ENCODE measurements at places on chromosomes 7 and 10.

- no peak for DNase-seq
Measured at GRCh38 chr10:120423431-120424197, 33.4 kb upstream of the PLPP4 start.

- DNase-seq = no peak
Measured at GRCh38 chr7:103499976-103500375, 54.0 kb upstream of the SLC26A5 start.

DNA sequence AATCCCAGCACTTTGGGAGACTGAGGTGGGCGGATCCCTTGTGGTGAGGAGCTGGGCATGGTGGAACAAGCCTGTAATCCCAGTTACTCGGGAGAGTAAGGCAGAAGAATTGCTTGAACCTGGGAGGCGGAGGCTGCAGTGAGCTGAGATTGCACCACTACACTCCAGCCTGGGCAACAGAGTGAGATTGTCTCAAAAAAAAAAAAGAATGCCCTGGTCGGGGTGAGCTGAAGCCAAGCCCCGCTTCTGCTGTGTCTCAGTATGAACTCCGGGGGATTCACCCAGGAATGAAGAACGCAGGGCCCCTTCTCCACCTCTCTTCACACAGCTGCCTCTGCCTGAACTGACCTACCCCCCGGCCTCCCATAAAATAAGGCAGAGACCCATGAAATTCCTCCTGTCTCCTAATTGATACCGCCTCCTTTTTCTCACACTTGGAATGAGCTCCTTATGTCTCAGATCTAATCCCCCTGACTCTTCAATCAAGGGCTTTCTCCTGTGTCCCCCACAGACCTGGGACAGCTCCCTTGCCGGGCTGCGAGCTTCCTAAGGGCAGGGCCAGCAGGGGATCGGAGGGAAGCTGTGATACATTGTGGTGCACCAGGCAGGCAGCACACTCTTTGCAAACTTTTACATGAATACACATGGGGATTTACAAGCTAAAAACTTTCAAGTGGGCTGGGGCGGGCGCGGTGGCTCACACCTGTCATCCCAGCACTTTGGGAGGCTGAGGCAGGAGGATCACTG is 911 bp upstream of the ZP3 start:
- no peak for DNase-seq

GRCh38 chr7:1700536-1701333 is 30.7 kb downstream of the ELFN1 start:
- DNase-seq = no peak

DNA sequence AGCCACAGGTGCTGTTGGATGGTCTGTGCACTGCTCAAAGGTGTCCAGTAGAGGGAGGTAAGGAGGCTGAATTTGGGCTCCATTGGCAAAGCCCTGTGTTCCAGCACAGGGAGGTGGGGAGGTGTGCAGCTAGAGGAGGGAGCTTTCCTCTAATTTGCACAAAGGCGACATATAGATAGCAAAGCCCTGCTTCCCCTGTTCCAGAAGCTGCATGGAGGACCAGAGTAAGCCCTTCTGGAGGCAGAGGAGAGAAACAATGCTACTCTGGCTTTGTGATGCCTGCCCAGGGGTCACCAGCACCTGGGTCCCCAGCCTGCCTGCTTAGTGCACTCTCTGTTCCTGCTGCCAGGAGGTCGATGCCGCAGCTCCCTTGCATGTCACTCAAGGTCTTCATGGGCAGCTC is 3.4 kb upstream of the ARHGAP22 start:
- DNase-seq = no peak

GRCh38 chr7:127252778-127253280 is at the start of gene GRM8:
Gene GRM8, minus strand, starts transcription at chr7:127252941.
- no peak for DNase-seq

- no peak for DNase-seq
Measured at GRCh38 chr10:58448121-58448935, 63.1 kb downstream of the TFAM start.

GRCh38 chr10:5617521-5617920 is 48.9 kb downstream of the ASB13 start:
- DNase-seq = no peak

GRCh38 chr10:88804083-88804812 is 1.7 kb downstream of the LIPM start:
- no peak for DNase-seq

DNA sequence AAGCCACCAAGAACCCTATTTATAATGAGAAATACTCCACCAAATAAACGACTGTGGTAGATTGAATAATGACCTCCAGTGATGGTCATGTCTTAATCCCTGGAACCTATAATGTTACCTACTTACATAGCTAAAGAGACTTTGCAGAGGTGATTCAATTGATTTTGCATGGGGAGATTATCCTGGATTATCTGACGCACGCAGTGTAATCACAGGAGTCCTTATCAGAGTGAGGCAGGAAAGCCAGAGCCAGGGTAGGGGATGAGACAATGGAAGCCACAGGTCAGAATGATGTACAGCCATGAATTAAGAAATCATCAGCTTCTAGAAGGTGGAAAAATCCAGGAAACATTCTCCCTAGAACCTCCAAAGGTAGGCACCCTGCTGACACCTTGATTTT is 286.4 kb upstream of the SP4 start:
- DNase-seq = no peak

DNA sequence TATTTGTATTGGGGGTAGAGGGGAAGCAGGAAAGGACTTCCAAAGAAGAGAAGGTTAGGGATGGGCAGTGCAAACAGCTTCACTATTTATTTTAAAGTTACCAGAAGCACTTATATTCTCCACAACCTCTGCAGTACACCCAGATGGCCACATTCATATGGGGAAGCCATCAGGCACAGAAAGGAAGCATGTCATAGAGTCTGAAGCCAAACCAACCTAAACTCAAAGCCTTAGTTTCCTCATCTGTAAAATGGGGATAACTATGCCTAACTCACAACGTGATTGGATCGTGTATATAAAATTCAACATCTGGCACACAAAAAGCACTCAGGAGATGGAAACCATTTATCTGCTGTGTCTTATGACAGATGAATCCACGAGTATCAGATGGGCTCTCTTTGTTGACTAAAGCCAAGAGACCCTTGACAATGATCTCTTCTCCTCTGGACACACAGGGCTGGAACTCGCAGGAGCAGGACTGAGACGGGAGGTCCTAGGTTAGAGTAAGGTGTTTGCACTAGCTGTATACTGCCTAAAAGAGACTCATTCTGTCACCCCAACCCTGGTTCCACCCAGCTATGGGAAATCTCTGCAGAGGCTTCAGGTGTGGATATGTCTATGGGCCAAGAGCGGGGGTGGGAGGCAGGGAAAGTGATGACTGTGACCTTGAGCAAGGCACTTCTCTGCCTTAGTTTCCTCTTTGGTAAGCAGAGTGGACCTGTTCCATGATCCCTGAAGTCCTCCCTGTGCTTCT is 1.8 kb downstream of the KIAA1549 start:
- DNase-seq = no peak

GRCh38 chr7:1302936-1303335 is 70.3 kb downstream of the UNCX start:
- no peak for DNase-seq

DNA sequence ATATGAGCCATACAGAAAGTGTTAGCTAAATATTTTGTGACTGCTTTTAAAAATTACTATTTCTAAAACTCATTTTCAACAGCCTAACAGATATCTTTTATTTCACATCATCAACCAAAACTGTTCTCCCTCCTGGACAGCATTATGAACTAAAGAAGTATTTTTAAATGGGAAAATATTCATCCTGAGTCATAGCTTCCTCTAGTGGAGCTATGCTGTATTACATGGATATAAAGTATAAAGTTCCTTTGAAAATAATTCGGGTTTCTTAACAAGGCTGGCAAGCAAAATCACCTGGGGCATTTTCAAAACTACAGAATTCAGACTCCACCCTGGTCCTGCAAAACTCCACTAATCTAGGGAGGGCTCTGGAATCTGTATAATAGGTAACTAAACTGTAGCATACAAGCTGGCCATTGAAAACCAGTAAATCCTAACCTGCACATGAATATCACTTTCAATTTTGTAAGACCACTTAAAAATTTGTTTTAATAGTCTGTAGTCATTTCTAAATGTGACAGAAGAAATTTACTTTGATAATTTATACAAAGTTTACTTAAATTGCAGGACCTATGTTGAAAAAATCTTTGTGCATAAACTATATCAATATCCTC is 53.5 kb downstream of the SCIN start:
- no peak for DNase-seq

DNA sequence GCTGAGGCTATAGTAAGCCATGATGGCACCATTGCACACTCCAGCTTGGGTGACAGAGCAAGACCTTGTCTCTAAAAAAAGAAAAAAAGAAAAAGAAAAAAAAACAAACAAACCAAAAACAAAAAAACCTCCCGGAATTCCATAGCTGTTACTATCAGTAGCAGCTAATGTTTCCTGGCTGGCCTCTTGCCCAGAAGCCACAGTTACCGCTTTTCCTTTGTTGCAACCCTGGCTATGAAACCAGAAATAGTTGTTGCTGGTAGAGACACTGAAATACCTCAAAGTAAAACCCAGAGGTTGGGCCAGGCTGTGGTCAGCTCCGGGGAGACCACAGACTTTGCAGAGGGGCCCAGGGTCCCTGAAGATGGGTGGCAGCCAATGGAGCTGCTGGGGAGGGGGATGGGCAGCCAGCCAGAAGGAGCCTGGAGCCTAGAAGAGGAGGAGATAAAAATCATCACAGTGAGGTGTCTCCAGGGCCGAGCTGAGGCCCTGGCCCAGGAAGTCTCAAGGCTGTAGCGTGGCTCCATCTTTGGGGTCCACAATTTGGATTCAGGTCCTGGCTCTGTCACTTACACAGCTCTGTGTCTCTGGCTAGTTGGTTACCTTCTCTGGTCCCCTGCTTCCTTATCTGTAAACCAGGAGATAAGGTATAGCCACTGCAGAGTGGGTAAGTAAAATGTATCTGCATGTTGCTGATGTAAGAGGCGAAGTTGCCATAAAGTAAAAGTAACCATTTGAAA is 3.4 kb upstream of the CHST12 start:
- no peak for DNase-seq

- DNase-seq = no peak
Measured at GRCh38 chr7:71682181-71682580, 550.2 kb downstream of the GALNT17 start.

DNA sequence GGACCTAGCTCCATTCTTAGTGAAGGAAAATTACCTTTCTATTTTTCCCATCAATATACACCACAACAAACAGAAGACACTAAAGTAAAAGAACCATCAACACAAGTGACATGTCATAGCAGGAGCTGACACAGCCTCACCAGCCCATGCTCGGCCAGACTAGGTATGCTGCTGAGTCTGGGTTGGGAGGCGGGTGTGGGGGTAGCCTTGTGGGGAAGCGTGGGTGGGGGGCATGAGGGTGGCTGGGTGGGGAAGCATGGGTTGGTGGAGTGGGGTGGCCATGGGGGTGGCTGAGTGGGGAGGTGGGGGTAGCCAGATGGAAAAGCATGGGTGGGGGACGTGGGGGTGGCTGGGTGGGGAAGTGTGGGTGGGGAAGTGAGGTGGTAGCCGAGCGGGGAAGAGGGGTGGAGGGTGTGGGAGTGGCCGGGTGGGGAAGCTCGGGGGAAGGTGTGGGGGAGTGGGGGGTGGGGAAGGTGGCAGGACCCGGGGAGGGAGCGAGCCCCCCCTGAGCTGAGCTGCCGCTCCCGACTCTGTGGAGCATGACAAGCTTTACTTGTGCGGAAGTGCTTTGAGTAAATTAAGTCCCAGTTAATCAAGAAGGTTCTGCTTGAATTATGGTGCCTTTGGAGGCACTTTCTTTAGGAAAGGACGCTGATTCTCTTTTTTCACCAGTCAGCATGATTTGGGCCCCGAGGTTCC is 294.6 kb upstream of the ZNF32 start:
- no peak for DNase-seq

DNA sequence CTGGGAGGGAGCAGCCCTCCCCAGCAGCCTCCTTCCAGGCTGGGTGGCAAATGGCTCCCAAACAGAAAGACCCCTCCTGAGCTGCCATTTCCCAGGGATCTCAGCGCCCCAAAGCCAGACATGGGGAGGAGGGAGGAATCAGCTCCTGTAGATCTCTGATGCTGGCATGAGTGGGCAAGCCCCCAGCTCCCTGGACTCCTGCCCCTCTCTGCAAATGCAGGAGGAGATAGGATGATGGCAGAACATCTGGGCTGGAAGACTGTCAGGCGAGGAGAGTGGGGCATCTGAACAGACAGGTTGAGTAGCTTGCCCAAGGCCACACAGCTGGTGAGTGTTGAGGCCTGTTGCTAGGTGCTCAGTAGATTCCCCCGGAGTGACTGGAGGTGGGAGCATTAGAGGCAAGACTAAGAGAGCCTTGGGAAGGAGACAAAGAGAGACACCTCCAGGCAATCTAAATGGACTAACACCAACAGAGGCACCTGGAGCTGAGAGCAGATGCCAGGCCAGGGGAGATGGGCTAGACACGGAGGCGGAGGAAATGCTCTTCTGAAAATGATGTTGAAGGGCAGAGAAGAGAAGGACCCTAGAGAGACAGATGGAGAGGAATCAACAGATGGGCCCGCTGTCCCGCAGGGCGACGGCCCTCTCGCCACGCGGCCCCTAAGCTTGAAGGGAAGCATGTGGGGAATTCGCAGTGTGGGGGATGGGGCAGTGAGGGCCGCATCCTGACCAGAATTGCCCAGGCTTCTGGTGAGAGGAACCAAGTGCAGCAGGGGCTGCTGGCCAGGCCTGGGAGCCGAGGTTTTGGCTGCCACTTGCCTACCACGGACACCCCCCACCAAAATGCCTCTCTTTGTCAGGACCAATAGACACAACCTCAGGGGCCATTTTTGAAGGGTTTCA is 84.8 kb upstream of the LRRC4 start:
- no peak for DNase-seq

GRCh38 chr7:12607134-12607533 is 36.6 kb downstream of the SCIN start:
- no peak for DNase-seq

GRCh38 chr7:16561943-16562342 is 35.3 kb downstream of the LRRC72 start:
- DNase-seq = no peak
